ENCODE measurements at places on chromosomes 2 and 18.

- DNase-seq = no peak
Observed at GRCh38 chr2:26195040-26195984, 22.4 kb downstream of the GAREM2 start.

GRCh38 chr18:2939317-2939716, 73.6 kb downstream of the LPIN2 start:
- no peak for DNase-seq

DNA sequence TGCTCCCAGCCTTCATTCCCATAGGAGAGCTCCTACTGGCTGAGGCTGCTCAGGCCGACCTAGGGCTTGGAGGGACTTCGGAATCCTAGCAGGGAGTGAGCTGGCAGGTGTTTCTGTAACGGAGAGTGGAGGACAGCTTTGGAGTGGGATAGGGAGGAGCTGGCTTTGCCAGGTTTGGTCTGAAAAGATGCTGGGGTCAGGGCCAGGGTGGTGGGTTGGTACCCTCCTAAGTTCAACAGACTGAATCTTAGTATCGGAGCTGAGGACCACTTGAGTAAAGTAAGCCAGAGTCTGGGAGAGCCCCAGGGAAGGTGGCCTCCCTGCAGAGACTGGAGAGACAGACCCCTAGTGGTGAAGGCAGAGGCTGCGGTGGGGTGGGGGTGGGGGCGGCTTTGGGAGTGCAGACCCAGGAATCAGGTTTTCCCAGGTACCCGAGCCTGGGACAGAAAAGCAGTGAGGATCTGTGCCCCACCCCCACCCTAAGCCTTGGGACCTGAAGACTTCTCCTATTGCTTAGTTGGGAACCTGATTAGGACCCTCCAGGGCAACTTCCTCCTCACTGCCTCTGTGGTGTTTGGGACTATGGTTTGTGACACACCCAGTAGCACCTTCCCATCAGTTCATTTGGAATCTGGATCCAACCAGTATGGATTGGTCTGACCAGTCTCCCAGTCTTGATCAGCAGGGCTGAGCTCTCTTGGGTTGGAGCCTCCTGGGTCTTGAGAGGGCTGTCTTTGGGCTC, 3.0 kb downstream of the CNNM4 start:
- DNase-seq = peak; percentile 45

DNA sequence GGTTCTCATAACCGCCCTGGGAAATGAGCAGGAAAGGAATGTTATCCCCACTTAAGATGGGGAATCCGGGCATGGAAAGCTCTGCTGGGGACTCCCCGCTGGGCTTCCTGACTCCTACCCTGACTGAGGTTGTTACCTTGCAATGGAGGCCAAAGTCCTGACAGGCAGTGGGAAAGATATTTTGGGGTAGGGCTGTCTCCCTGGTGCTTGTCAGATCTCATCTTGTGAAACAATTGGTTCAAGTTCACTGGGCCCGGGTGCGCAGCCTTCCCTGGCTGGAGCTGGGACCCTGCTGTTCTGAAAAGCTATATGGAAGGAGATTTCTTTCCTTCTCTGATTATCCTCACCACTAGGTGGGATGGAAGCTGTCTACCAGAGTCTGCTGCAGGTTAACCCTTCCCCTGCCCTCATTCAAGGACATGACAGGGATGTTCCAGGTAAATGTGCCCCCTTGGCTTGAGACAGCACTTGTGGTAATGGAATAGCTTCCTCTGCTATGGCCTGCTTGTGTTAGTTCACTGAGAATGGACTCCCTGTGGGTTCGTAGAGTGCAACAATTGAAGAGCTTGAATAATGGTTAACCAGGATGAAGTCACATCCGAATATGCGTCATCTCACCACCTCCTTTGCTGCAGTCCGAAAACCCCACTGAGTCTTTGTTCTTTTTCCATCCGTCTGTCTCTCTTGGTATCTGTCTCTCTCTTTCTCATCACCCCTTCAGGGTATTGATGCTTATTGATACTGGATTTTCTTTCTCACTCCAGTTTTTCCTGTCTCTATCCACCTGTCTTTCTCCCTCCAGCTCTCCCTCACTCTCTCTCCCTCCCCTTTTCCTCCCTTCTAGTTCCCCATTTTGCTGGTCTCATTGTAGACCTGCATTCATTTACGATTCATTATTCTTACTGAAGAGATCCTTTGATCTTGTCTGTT, 67.8 kb upstream of the EPAS1 start:
- DNase-seq = no peak

DNA sequence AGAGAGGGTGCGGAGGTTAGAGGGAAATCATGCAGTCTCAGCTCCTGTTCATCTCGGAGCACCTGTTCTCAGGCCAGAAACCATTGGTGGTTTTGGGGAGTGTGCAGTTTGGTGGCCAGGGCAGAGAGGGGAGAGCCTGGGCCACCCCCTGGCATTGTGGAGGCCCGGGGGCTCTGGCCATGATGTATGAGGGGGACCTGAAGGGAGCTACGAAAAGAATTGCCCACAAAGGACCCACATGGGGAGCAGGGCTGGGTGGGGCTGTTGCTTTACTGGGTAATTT, 87.7 kb downstream of the DGKD start:
- no peak for DNase-seq

DNA sequence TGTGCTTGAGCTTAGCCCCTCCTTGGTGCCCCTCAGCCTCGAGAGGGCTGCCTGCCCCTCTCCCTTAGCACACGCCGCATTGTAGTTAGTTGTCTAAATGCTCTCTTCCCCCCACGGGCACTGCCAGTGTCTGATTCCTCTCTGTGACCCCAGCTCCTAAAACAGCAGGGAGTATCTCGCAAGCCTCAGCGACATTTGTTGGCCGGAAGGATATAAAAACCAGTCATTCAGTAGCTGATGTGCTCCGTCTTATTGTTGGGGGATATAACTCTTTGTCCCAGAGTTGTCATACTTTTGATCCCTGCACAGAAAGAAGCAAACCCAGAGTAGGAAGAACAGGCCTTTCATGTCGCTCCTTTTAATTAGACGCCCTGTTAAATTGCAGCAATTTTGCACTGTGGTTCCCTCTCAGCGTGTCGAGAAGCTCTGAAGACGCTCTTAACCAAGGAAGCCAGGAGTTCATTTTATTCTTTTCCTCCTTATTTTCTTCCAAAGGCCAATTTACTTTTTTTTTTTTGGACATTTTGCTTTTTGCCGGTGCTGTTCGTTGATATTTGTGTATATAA, 201.8 kb downstream of the KLHL29 start:
- no peak for DNase-seq

DNA sequence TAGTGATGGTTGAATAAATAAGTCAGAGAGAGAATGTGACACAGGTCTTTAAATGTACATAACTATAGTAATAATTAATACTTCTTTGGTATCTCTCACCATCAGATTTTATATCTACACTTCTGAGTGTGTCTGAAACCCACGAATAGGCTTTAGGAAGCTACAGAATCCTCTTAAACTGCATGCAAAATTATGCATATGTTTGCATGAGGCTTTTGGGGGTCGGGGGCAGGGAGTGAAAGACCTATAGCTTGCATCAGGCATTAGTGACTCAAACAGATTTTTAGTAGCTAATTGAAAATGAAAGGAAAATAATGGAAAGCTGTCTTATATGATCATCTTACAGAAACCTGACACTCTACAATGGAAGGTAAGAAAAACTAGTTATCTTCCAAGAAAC, 14.9 kb downstream of the LRPPRC start:
- no peak for DNase-seq

DNA sequence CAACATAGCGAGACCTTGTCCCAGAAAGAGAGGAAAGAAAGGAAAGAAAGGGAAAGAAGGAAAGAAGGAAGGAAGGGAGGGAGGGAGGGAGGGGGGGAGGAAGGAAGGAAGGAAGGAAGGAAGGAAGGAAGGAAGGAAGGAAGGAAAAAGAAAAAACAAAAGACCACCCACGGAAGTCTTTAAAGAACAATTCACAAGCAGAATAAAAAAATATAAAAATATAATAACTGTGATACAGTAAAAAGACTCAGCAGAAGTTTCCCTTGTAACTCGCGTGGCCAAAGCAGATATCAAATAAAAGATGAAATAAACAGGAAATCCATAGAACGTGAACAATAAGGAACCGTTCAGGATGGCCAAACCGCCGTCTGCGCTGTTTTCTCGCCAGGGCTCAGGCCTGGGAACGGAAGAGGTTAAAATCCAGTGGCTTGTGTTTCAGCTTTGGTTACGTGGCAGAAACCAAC, 1.2 kb upstream of the SLC1A4 start:
- DNase-seq = no peak

DNA sequence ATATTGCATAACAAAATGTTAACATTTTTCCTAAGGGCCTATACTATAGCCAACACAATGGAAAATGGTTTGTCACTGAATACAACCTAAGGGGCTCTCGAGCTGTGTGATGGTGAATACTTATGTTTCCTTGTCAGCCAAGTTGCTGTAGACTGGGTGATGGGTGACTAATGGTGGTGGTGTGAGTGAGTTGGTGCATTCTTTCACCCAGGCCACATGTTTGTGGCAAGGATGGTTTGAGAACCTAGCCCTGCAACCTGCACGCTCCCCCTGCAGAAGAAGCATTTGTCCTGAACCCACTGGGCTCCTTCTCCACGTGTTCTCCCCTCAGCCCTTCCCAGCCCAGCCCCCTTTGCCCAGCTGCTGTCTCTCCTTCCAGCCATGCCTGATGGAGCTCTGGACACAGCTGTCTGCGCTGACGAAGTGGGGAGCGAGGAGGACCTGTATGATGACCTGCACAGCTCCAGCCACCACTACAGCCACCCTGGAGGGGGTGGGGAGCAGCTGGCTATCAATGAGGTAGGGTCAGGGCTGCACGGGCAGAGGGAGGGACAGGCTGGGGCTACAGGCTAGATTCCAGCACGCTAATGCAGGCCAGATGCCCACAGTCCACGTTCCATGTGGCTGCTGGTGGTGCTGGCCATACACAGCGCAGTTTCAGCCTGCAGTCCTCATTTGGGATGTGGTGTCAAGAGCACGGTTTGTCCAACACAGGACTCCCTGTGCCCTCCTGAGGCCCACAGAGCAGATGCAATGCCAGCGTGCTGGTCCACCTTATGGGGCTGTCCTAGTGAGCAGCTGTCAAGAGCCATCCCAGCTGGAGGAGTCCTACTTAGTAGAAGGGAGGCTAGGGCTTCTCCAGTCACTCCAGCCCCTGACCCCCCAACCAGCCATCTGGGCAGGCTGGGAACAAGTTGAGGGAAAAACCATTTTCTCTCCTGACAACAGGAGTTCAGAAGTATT, 65.4 kb downstream of the FAM168B start:
- no peak for DNase-seq

DNA sequence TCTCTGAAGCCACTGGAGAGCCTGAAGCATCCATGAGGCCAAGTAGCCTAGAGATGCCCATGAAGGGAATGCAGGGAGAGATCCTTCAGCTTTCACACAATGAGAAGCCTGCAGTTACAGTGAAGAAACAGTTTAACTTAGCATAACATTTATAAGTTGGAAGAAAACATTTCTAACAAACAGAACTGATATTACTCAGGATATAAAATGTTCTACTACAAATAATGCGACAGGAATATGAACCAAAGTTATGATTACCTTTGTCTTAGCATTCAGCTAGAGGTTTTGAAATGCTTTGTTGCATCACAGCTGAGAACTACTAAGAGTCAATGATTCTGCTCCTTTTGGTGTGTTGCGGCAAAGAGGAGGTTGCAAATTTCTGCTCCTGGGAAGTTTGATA, 6.9 kb upstream of the KYNU start:
- DNase-seq = no peak

DNA sequence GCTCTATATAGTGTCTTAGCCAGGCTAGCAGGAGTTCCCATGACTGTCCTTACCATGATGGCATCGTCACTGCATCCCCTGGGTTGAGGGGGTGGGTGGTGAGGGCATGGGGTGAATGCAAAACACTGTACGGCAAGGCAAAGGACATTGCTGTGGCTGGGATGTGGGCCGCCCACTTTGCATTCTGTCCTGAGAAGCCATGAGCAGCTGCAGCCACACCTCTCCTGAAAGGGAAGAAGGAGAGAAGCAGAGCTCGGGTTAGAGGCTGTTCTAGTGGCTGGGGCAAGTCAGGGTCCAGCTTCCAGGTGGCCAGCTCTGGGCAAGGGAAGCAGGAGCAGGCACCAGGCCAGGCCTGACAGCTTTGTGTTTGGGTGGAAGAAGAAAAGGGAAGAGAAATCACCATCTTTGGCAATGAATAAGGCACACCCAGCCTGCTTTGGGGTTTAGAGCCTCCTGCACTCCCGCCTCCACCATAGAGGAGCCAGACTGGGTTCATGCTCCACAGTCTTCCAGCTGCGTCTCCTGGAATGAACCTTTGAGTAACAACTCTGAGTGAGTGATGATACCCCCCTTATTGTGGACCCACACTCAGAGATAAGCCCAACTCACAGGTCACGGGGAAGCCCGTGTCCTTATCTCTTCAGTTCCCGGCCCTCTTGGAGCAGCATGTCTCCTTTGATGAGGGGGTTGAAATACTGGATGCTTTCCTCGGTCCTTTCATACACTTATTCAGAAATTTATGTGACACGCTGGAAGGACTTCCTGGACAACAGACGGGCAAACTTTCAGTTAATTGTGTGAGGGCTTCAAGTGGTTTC, 63.4 kb downstream of the INPP4A start:
- no peak for DNase-seq

- no peak for DNase-seq
Observed at GRCh38 chr2:88318071-88318955, 134.2 kb downstream of the FOXI3 start.

- no peak for DNase-seq
Observed at GRCh38 chr2:147051814-147052213, 793.0 kb upstream of the ACVR2A start.

DNA sequence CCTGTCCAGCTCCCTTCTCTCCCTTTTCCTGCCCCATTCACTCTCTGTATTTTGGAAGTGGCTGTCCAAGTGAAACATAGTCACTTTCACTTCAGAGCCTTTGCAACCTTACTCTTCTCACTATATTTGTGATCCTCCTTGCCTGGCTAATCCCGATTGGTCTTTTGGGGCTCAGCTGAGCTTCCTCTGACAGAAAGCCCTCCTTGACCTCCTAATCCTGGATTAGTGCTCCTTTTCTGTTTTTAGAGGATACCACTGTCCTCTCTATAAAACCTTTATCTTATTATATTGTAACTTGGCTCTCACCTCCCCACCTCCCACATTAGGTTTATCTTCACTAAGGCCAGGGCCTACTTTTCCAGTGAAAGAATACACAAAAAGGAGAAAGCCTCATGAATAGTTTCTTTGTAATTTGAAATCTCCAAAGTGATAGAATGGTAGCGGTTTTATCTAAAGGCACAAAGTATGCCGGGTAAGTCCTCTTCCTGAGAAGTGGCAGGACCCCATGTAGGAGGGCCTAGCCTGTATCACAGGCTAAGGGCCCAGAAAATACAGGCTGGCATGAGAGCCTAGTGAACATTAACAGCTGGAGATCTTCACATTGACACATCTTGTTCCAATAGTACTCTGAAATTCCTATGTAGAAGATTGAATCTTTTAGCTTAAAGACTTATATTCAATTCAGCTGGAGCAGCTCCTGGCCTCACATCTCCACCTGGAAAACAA, 83.1 kb upstream of the GAREM1 start:
- no peak for DNase-seq

- no peak for DNase-seq
Observed at GRCh38 chr2:36246320-36246990, 109.1 kb upstream of the CRIM1 start.

Measured in DND-41 (cell line).